ENCODE measurements at places on chromosomes 7 and 10.

- no peak for DNase-seq
Observed at GRCh38 chr10:80472234-80473095, 18.4 kb downstream of the TSPAN14 start.

DNA sequence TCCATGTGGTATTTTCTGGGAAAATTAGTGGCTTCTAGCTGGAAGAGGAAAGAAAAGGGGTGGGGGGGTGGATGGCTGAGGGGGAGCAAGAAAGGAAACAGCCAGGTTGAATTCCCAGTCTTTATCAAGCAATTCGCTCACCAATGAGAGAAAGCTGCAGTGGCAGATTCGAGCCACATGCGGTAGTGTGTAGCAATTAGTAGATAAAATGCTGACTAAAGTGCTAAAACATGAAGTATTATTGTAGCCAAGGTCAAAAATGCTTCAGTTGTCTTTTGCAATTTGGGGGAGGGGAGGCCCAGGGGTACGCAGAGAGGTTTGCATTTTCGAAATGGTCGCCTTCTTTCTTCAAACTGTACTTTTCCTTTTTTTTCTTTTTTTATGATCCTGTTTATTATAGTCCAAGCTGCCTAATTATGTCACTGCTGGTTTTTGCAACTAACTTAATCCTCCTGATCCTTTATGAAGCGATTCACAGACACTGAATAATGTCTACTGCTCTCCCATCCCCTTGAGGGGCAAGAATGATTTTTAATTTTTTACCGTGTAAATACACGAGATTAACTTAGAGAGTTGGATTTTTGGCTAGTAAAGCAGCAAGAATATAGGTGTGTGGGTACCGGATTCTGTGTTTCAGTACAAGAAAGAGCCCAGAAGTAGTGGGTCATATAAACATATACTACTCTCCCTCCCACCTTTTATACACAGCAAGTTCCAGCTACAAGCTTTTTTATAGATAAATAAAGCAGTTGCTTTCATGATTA is 3.6 kb upstream of the ARID5B start:
- DNase-seq, result no peak

DNA sequence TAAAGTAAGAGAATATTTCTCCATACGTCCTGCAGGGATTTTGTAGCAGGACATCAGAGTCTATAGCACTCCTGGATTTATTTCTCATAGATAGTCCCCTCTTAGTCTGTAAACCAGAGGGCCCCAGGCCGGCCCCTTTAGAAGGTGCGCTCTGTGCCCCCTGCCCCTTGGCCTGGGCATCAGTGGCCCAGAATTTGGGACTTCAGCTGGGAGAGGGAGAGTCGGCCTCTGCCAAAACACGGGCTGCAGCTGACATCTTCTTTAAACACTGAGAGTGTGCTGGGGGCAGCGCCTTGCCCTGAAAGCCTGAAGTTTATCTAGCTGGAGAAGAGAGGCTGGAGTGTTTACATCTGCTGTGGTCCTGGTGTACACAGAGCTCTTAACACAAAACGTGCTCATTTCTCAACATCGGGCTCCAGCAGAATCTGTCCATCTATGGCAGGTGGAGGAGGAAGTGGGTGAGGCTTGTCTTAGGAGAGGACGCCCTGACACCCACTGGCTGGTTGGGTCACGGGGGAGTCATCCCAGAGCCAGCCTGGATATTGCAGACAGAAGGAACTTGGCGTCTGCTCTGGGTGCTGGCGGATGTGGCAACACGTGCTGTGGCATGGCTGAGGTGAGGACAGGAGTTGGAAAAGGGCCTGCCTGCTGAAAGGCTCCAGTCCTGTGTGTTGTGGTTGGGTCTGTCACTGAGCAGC is 5.0 kb upstream of the TACR2 start:
- DNase-seq, result no peak

- no peak for DNase-seq
Observed at GRCh38 chr10:102814873-102815661, 22.1 kb downstream of the CYP17A1 start.

DNA sequence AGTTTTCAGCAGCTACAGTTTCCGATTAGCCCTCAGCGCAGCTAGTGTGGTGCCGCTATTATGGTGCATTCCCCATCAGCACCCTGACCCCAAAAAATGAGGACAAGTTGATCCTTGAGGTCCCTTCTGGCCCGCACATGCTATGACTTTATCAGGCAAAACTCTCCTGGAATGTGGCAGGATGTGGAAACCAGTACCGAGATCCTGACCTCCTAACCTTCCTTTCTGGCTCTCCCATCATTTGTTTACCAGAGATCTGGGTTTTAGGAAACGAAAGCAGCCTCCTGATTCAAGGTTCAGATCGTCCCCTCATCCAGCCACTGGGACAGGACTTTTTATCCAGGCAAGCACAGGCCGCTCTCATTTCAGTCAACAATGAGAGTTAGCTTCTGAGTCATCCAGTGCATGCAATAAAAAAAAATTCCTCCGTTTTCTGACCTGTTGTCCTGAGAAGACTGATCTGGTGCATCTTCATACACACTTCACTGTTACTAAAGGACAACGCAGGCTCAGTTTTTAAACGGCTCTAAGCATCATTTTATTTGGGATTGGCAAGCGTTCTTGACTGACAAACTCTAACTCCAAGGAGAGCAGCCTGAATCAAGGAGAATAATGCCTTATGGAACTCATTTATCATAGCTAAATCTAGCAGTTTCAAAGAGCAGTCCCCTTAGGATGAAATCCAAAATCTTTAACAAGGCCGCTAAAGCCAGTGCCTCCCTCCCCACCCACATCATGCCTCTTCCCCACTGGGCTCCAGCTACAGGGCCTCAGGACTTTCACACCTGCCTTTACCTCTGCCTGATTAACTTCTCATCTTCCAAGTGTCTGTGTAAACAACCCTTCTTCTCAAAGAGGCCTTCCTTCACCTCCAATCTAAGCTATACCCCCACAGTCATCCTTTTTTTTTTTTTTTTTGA is 17.1 kb downstream of the PDLIM1 start:
- DNase-seq, result no peak

DNA sequence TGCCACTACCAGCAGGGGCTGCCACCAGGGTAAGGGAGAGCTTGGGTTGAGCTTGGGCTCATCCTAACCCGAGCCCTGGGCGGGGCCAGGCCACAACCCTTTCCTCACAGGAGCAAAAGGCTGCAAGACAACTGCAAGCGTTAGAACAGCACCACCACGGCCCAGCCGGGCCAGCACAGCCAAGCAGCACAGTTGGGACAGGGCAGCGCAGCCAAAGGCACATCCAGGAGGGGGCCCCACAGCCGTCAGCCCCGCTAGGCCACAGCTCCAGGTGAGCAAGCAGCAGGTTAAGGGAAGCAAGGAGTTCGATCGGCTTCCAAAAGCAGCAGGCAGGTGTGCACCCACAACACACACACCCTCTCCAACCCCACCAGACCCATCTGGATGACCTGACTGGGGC is 7.0 kb upstream of the NDST2 start:
- no peak for DNase-seq

GRCh38 chr7:31478018-31478417 is 35.9 kb upstream of the ITPRID1 start:
- no peak for DNase-seq

- no peak for DNase-seq
Observed at GRCh38 chr7:28487487-28487886, 75.2 kb downstream of the CREB5 start.

GRCh38 chr10:96431211-96431970 is 72.6 kb upstream of the OPALIN start:
- no peak for DNase-seq

DNA sequence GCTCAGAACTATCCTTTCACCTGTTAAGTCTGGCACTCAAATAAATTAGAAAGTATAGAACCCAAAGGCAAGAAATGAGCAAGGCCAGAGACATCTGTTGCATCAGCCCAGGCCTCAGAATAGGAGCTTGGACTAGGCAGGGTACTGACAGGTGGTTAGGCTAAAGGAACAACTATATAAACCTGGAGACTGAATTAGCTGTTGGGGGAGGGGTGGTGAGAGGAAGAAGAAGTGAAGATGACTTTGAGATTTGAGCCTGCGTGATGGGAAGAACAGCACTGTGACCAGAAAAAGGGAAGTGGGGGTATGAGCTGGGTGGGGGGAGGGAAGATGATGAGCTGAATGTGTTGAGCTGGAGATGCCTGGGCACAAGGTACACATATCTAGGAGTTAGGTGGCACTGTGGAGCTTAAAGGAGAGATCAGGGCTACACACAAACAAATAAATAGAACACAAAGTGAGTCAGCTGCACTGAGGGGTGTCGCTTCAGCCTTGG is 244.7 kb downstream of the PTEN start:
- no peak for DNase-seq

DNA sequence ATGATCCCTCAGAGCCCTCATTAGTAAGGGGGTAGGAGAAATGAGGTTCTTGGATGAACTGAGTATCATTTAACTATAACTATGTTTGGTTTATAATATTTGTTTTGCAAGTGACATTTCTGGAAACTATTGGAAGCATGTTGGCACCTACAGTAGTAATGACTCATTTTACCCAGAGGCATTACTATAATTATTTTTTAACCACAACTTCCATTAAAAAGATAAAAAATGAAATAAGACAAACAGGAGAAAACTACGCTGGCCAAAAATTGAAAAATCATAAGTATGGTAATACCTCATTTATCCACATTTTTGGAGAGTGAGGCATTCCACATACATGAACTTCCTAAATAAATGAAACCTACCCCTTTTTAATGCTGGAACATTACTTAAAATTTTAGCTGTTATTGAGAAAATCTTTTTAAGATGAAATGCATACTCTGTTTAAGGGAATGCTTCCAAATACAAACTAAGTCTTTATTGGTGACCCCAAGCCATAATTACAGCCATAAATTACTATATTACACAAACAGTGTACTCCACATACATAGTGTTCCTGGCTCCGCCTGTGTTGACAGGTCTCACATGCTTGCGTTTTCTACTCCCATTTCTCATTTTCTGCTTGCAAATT is 84.6 kb upstream of the CAPZA2 start:
- no peak for DNase-seq

DNA sequence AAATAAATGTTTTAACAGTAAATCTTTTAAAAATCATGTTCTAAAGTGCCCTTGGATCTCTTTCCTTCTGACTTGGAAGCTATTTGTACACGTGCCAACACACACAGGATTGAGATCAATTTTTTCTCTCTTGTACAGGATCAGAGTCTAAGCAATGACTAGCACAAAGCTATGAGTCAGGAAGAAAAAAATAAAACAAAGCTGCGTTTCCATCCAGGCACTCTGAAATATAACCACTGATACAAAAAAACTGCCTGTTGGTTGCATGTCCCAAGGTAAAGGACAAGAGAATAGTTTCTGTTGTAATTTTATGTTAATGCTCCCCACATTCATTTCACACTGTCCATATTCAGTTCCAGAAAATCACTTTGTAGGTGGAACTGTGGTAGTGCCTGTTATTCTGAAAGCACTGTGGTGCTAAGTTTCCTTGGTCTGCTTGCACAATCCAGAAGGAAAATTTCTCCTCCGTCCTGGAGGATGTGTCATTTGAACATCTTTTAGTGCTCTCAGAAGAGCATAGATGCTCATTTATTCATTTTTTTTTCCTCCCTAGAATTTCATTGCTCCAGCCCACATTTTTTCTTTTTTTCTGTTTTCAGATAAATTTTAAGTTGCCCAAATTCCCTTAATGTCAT is 113.4 kb downstream of the PLXDC2 start:
- DNase-seq, result no peak

GRCh38 chr7:8434290-8435002 is 1.0 kb downstream of the NXPH1 start:
- no peak for DNase-seq

DNA sequence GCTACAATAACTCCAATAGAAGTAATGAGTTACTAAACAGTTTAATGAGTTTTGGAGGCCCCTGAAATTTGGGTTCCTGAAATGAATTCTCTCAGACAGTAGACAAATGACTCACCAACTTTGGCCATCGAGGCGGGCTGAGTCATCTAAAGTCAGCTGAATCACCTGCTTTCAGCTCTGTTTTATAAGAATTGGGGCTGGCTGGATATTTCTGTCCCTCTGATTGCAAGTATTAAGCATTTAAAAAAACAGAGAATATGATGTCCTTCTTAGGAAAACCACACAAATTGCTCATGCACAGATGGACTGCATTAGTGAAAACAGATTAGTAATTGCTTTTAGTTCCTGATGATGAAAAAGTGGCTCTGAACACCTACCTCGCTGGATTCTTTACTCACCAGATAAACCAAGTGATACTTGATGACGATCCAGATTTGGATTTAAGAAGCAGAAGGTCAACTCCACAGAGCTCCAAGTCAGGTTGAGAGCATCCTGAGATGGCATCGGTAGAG is 59.1 kb downstream of the ZNF365 start:
- DNase-seq, result no peak

GRCh38 chr10:98115031-98115787 is 19.2 kb upstream of the R3HCC1L start:
- no peak for DNase-seq

DNA sequence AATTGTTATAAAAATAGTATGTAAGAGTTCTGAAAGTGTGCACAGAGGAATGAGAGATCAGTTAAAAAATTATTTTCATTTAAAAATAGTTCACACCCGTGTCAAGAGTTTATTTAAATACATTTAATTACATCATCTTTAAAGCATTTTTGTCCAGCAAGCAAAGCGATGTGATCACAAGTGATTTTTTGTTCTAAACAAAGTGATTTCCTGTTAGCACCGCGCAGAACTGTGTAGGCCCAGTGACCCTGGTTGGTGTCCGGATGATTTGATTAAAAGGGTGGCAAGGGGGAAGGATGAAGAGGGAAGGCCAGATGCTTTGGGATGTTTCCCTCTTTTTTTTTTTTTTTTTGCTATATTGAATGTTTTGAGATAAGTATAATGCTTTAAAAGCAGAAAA is 227.8 kb upstream of the PITRM1 start:
- no peak for DNase-seq

- no peak for DNase-seq
Observed at GRCh38 chr10:44325157-44325556, 59.7 kb downstream of the CXCL12 start.

- no peak for DNase-seq
Observed at GRCh38 chr10:14384915-14385314, 54.2 kb upstream of the FRMD4A start.

GRCh38 chr7:91614431-91614830 is 266.1 kb downstream of the MTERF1 start:
- no peak for DNase-seq

- no peak for DNase-seq
Observed at GRCh38 chr10:113158183-113158582, 208.1 kb downstream of the TCF7L2 start.

GRCh38 chr10:3452683-3453361 is 280.2 kb upstream of the PITRM1 start:
- DNase-seq, result no peak
